ENCODE measurements at places on chromosomes 13 and 19.

GRCh38 chr13:25864116-25864515 lies 187.7 kb downstream of the SHISA2 start:
- DNase-seq: no peak

DNA sequence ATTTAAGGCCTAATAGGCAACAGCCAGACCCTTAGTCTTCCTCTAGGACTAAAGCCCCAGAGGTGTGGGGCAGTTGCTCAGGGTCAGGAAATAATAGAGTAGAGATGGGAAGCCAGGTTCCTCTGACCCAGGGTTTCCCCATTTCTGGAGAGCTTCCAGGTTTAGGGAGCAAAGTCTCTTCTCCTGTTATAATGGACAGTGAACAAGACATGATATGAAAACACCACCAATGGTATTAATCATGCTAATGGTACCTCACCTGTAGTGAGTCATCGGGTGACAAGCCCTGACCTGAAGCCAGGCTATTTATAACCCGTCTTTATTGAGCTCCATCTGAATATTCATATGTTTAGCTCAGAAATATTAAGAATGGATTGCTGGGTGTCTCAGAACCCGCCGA lies 24.6 kb downstream of the BICRA start:
- peak; percentile 49 for DNase-seq

DNA sequence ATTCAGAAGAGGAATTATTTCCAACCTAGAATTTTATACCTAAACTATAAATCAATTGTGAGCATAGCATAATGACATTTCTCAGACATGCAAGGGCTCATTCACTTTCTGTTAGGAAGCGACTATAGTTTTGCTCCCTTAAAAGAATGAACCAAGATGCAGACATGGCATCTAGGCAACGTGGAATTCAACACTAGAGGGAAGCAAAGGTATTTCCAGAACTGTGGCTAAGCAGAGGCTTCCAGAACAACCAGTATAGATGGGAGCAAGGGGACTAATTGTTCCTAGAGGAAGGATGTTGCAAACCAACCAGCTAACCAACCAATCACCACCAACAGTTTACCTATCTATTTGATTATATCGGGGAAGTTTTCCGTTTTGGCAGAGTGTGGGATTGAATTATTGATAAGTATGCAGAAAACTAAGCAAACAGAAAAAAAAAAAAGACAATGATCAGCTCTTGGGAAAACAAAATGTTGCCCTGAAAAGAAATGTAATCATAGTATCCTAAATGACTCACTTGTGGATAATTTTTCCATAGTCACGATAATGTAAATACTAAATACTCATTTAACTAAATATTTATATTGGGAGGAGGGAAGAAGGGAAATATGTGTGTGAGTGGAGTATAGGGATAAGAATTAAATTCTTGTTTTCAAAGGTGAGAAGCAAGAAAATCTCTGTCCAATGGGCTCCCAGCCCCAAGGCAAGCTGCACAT lies 21.1 kb downstream of the ARL11 start:
- DNase-seq: peak; percentile 8

GRCh38 chr13:61664801-61665705 lies 249.4 kb upstream of the PCDH20 start:
- DNase-seq: peak; percentile 35

- no peak for DNase-seq
Measured at GRCh38 chr13:79803989-79804388, 323.0 kb downstream of the NDFIP2 start.

DNA sequence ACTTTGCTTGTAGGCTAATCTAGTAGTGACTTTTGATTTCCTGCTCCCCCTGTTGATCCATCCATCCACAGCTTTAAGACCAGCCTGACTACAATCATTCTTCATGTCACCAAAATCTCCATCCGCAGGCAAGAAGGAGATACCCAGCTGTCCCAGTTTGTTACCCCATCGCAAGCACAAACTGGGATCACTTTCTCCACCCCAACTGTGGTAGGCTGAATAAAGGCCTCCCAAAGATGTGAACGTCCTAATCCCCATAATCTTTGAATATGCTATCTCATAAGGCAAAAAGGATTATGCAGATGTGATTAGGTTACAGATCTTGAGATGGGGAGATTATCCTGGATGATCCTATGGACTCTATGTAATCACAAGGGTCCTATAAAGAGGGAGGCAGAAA lies 202.0 kb downstream of the ENOX1 start:
- DNase-seq: no peak

DNA sequence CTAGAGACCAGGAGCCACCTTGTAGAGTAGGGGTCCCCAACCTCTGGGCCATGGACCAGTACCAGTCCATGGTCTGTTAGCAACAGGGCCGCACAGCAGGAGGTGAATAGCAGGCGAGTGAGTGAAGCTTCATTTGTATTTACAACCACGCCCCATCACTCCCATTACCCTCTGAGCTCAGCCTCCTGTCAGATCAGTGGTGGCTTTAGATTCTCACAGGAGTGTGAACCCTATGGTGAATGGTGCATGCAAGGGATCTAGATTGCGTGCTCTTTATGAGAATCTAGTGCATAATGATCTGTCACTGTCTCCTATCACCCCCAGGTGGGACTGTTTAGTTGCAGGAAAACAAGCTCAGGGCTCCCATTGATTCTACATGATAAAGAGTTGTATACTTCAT lies 303.6 kb downstream of the KCNRG start:
- no peak for DNase-seq

DNA sequence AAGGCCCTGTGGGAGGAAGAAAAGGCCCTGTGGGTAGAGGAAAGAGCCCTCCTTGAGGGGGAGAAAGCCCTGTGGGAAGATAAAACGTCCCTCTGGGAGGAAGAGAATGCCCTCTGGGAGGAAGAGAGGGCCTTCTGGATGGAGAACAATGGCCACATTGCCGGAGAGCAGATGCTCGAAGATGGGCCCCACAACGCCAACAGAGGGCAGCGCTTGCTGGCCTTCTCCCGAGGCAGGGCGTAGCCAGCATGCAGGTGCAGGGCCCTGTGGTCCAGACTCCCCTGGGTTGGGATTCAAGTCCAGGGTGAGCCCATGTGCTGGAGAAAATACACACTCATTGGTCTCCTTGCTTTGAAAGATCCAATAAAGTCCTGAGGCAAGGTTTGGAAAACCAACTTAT lies 4.1 kb downstream of the CCDC70 start:
- DNase-seq: no peak

DNA sequence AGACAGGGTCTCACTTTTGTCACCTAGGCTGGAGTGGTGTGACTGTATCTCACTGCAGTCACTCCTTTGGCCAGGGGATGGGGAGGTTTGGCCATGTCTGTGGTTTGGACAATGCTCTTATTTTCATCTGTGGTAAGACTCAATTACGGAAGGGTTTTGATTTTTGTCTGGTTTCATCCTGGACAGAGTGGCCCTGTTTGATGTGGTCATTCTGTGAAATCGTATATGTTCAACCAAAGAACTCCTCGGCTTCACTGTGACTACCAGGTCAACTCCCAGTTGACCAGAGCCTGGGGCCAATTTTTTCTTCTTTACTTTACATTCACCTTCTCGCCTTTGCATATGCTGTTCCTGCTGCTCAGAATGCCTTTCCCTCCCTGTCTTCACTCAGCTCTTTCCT lies 6.8 kb upstream of the CCDC124 start:
- DNase-seq: no peak

DNA sequence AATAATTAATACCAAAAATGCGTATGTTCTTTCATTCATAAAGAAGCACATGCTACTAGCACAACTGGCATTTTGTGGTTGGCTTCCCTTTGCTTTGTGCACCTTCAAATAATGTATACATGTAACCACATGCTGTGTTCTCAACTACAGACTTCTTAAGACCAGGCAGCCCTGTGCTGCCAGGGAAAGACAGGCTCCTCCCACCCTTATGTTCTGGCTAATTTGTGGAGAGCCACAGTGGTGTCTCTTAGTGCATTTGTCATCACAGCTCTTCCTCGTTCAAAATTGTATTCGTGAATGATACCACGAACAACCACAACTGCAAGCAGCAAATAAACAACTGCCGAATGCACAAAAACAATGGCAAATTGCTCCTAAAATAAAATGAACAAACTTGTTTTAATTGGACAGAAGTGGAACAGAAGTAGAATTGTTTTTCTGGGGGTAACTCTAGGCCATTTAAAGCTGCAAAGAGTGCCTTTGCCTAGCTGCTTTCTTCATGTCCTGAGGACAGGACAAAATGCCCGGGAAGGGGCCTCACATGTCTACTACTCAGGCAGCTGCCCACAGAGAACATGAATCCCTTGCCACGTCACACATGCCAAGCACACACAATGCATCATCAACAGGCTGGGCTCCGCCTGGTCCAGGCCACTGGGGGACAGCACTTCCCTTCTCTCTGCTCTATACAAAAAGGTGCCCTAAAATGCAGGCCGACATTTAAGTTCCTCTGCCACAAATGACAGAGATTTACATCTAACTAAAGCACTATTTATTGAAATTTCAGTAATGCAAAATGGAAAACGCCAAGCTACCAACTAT lies 21.7 kb downstream of the IRS2 start:
- no peak for DNase-seq

- DNase-seq: no peak
Measured at GRCh38 chr13:110872768-110873638, 41.9 kb downstream of the ANKRD10 start.

DNA sequence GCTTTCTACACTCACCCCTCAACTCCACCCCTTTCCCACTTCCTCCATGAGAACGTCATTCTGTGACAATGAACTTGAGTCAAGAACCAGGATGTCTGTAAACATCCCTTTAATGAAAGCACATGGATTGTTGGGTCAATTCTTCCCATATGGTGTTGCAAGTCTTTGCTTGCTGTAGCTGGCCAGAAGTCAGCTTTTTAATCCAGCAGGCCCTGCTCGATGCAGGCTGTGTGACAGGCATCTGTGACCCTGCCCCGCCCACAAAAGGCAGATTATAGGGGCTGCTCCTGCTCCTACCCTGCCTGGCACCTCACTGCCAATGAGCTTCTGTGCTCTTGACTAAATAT lies 78.0 kb downstream of the STARD13 start:
- DNase-seq: no peak

- DNase-seq: no peak
Measured at GRCh38 chr19:43773725-43774102, 7.1 kb downstream of the KCNN4 start.

All from LoVo (cell line).